ENCODE measurements at places on chromosomes 7 and 10.

GRCh38 chr7:36303202-36304098 is 86.2 kb upstream of the ANLN start:
- no peak overlapping the region for H3K27ac ChIP-seq
- DNase-seq, result no peak
- no peaks in the 10 kb centered on the region for H3K27me3 ChIP-seq
- peaks cover 13% of the 10 kb centered on the region for H3K4me1 ChIP-seq

DNA sequence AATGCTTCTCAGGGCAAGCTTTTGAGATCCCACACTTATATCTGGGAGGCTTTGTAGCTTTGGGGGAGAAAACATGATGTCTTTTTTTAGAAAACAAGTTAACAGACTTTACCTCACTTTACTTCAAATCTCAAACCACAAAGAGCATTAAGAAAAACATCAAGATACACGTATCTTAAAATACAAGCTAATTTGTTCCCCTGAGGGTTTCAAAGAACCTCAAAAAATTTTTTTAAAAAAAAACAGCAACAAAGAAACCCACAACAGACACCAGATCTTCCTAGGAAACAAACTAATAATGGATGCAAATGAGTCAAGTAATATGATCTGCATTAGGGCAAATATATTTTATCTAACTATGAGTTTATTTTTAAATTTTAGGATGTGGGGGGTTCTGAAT is 24.7 kb downstream of the FAM3C start:
- no peak overlapping the region for H3K27ac ChIP-seq
- no peaks in the 10 kb centered on the region for H3K4me1 ChIP-seq
- H3K36me3 ChIP-seq, result peaks cover 7% of the 10 kb centered on the region
- H3K27me3 ChIP-seq, result no peaks in the 10 kb centered on the region
- DNase-seq, result no peak

- peaks cover 29% of the 10 kb centered on the region for H3K4me1 ChIP-seq
- DNase-seq, result no peak
- no peak overlapping the region for H3K4me3 ChIP-seq
- H3K36me3 ChIP-seq, result no peaks in the 10 kb centered on the region
- H3K27me3 ChIP-seq, result no peaks in the 10 kb centered on the region
Measured at GRCh38 chr7:135333946-135334345, 100.3 kb downstream of the STRA8 start.

DNA sequence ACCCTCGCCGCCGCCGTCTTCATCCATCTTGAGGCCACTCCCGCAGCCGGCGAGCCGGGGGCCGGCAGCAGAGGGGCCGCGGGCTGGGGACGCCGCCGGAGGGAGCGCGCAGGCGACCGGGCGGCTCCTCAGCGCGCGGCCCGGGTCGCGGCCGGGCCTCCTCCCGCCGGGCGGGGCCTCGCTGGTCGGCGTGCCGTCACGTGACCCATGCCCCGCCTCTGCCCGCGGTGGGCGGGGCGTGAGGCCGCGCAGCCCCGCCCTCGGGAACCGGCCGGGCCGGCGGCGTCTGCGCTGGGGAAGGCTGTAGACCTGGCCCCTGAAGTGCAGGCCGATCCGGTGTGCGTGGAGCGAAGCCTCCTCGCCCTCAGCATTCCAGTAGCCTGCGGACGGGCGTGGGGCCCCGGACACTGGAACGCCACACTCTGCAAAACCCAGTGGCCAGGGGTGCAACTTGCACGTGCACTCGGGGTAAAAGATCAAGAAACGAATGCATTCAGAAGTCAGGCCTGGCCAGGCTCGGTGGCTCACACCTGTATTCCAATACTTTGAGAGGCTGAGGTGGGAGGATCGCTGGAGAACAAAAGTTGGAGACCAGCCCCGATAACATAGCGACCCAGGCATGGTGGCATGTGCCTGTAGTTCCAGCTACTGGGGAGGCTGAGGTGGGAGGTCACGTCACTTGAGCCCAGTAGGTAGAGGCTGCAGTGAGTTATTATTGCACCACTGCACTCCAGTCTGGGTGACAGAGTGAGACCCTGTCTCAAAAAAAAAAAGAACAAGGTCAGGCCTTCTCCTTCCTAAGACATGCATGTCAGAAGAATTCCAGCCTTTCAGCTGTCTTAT is at the start of gene CYTH3:
CYTH3 (minus strand) TSS at position 144 of the 843 bp plus-strand sequence; CDS start at position 27, 117 bp downstream.
- H3K27me3 ChIP-seq, result no peaks in the 10 kb centered on the region
- no peaks in the 10 kb centered on the region for H3K36me3 ChIP-seq
- DNase-seq, result no peak
- peaks cover 19% of the 10 kb centered on the region for H3K4me1 ChIP-seq
- peak within 1 kb of the TSS; percentile 76 for H3K27ac ChIP-seq

DNA sequence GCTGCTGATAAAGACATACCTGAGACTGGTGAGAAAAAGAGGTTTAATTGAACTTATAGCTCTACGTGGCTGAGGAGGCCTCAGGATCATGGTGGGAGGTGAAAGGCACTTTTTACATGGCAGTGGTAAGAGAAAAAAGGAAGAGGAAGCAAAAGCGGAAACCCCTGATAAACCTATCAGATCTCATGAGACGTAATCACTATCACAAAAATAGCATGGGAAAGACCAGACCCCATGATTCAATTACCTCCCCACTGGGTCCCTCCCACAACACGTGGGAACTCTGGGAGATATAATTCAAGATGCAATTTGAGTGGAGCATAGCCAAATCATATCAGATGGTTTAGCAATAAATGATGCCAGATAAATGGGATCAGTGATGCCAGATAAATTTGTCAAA is 892.0 kb upstream of the CELF2 start:
- H3K36me3 ChIP-seq, result no peaks in the 10 kb centered on the region
- no peak overlapping the region for H3K4me3 ChIP-seq
- no peak for DNase-seq
- no peaks in the 10 kb centered on the region for H3K27me3 ChIP-seq
- no peak overlapping the region for H3K27ac ChIP-seq

GRCh38 chr10:45008524-45009161 is 7.9 kb downstream of the ZNF22 start:
- DNase-seq, result peak; percentile 62
- no peak overlapping the region for H3K4me3 ChIP-seq
- no peak overlapping the region for H3K27ac ChIP-seq

DNA sequence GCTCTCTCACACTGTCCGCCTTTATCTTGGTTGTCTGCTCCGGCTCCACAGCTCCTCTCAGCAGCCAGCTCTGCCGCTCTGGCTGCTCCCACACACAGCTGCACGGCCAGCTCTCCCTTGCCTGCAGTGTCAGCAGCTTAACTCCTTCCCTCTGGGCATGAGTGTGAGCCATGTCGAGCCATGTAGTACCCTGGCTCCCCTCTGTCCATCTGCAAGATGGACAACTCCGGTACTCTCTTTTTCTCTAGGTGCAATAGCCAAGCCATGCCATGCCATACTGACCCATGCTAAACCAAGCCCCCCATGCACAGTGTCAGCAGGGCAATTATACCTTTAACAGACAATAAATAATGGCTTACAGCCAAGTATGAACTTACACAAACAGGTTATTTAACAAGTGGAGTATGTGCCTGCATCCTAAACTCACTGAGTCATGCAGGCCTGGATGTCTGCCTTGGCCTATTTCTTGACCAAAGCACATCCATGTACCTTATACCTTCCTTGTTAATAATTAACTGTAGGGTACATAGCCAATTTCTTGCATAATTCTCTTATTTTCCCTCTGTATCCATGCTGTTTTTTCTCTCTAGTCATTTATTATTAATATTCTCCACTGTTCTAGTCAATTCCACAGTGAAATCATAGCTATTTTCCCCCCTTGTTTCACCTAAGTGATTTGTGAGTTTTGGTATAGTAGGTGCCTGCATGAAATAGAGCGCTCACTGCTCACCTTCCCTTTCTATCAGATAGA is 170.9 kb downstream of the CDK14 start:
- H3K4me3 ChIP-seq, result no peak overlapping the region
- H3K27ac ChIP-seq, result no peak overlapping the region
- no peaks in the 10 kb centered on the region for H3K36me3 ChIP-seq
- H3K27me3 ChIP-seq, result no peaks in the 10 kb centered on the region
- H3K4me1 ChIP-seq, result no peaks in the 10 kb centered on the region

DNA sequence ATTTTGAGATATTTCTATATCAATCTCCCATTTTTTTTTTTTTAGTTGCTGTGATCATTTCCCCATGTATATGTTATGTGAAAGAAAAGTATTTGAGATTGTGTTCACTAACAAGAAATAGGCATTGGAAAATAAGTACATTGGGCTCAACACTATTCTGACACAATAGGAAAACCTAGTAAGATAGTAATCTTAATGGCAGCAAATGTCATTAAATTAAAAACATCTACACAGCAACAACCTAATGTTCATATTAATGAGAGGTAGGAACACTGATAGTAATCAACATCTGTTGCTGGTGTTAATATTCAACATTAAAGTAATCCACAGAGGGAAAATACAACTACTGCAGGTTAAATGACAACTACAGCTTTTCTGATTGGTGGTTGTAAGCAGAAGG is 1.5 kb upstream of the GTPBP10 start:
- no peak overlapping the region for H3K4me3 ChIP-seq
- DNase-seq, result no peak
- H3K36me3 ChIP-seq, result no peaks in the 10 kb centered on the region
- no peaks in the 10 kb centered on the region for H3K27me3 ChIP-seq

GRCh38 chr7:98051118-98051744 is 55.4 kb upstream of the LMTK2 start:
- H3K27ac ChIP-seq, result no peak overlapping the region
- no peak overlapping the region for H3K4me3 ChIP-seq
- H3K4me1 ChIP-seq, result peaks cover 29% of the 10 kb centered on the region
- no peaks in the 10 kb centered on the region for H3K27me3 ChIP-seq

DNA sequence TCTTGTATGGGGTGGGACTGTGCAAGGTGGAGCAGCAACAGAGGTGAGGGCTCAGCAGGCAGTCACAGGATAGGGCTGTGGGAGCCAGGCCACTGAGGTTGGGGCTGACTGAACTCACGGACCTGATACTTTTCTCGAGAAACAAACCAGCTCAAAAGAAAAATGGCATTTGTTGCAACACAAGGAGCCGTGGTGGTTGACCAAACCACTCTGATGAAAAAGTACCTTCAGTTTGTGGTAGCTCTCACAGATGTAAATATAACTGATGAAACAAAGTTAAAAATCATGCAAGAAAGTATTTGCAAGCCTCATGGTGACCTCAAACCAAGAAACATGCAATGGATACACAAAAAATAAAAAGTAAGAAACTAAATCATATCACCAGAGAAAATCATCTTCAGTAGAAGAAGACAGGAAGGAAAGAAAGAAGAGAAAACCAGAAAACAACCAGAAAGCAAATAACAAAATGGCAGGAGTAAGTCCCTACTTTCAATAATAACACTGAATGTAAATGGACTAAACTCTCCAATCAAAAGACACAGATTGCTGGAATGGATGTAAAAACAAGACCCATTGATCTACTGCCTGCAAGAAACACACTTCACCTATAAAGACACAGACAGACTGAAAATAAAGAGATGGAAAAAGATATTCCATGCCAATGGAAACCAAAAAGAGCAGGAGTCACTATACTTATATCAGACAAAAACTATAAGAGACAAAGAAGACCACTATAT is 48.9 kb upstream of the DUSP5 start:
- H3K27ac ChIP-seq, result no peak overlapping the region
- no peak for DNase-seq
- H3K4me1 ChIP-seq, result peaks cover 19% of the 10 kb centered on the region
- no peaks in the 10 kb centered on the region for H3K36me3 ChIP-seq

GRCh38 chr7:123916240-123916724 is 8.8 kb upstream of the SPAM1 start:
- H3K27ac ChIP-seq, result no peak overlapping the region
- no peak overlapping the region for H3K4me3 ChIP-seq
- DNase-seq, result no peak
- H3K27me3 ChIP-seq, result peaks cover 4% of the 10 kb centered on the region
- H3K4me1 ChIP-seq, result no peaks in the 10 kb centered on the region
- no peaks in the 10 kb centered on the region for H3K36me3 ChIP-seq

DNA sequence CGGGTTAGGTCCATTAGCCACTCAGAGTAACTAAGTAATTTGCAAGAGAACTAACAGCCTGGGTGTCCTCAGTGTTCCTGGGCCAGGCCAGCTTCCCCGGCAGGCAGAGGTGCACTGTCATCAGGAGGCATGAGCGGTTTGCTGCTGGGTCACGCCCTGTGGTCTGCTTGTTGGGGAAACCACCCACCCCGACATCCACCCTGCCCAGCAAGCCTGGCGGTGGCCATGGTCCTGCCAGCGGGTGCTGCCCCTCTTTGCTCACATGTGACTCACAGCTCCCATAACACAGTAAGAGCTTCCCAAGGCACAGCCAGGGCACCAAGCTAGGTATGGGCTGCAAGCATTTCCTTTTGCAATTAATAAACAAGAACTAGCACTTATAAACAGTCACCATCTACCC is 75.9 kb downstream of the RGS10 start:
- peaks cover 4% of the 10 kb centered on the region for H3K27me3 ChIP-seq
- no peak overlapping the region for H3K4me3 ChIP-seq
- no peaks in the 10 kb centered on the region for H3K36me3 ChIP-seq
- DNase-seq, result no peak

DNA sequence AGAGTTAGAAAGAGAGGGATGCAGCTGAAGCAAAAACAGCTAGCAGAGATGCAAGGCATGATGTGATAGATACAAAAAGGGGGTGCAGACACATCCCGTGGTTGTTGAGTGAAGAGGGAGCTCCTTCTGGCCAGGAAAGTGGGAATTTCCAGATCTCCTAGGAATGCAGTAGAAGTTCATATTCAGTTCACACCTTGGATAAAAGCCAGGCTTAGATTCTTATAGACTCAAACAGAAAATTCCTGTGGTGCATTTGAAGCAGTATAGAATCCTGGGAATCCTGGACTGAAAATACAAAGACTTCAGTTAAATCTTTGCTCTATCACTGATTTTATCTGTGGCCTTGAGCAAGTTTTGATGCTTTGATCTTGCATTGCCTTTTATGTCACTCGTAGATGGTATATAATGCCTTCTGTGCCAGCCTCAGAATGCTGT is 33.9 kb downstream of the SGPL1 start:
- H3K4me1 ChIP-seq, result peaks cover 18% of the 10 kb centered on the region
- H3K27me3 ChIP-seq, result no peaks in the 10 kb centered on the region
- peaks cover 11% of the 10 kb centered on the region for H3K36me3 ChIP-seq

DNA sequence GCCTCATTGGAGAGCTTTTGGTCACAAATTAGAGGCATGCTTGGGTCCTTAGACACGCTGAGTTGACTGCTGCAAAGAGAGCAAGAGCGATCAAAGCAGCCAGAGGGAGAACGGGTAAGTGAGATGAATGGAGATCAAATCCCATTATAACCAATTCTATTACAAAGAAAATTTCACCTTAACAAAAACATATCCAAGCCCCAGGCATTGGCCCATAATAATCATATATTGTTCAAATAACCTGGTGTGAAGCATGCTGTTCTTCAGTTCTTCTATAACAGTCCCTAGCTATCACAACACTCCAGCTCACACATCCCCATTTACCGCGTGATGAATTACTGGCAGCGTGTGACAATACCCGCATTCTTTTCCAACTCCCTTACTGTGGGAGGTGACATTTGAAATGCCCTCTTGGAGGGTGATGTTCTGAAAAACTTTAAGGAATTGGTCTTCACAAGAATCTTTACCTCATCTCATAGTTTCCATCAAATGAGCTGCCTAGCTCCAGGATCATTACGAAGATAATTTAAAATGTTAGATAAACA is 156.1 kb upstream of the PLXNA4 start:
- H3K4me1 ChIP-seq, result no peaks in the 10 kb centered on the region
- no peak overlapping the region for H3K27ac ChIP-seq
- DNase-seq, result no peak
- peaks cover 9% of the 10 kb centered on the region for H3K27me3 ChIP-seq

GRCh38 chr7:150685219-150686029 is at the start of gene GIMAP2:
GIMAP2 (plus strand) TSS chr7:150685706; CDS start chr7:150687060, 1,354 bp downstream.
- peaks cover 4% of the 10 kb centered on the region for H3K4me1 ChIP-seq
- peak within 1 kb of the TSS; percentile 13 for H3K27ac ChIP-seq
- no peaks in the 10 kb centered on the region for H3K27me3 ChIP-seq
- no peaks in the 10 kb centered on the region for H3K36me3 ChIP-seq
- peak within 1 kb of the TSS; percentile 70 for H3K4me3 ChIP-seq
- no peak for DNase-seq

All from keratinocyte (primary cell).